ENCODE measurements at places on chromosomes 2 and 18.

GRCh38 chr2:216838151-216838550, 21.7 kb downstream of the TNP1 start:
- DNase-seq = no peak

DNA sequence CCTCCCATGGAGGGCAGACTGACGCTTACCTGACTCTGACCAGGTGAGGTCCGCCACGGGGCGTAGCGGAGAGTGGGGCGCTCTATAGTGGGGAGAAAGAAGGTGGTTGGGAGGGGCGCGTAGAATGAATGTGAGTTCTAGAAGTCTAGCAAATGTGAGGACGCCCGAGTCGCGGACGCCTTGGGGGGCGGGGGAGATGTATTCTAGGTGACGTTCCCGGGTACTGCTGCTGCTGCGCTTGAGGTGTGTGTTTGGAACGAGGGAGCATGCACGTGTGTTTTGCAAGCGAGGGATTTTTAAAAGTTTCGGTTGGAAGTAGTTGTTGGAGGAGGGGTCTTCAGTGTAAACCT, 758 bp downstream of the RIF1 start:
- DNase-seq = peak; percentile 31

DNA sequence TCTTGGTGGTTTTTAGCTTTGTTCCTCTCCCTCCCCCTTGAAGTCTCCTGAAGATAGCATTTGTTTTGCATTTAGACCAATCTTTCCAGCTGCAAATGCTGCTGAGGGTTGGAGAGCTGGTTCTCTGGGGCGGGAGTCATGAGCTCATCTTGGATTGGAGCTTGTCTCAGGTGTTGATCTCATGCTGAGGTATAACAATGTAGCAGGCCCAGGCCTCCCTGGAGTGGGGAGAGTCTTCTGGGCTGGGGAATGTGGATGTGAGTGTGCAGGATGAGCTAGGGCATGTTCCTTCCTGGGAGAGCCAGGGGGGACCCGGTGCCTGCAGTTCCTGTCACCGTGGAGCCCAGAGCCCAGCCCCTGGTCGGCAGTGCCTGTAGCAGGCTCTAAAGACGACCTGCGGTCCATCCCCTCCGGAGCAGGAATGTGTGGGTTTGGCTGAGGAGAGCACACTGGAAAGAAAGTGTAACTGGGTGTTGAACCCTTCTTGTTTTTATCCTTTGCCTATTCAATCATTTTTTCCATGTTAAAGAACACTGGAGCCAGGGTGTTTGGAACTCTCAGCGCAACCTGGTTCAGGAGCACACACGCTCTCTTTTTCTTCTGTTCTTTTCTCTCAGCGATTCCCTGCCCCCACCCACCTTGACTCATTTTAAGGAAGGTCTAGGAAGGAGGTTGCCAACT, 2.7 kb downstream of the ZNF532 start:
- DNase-seq = no peak

DNA sequence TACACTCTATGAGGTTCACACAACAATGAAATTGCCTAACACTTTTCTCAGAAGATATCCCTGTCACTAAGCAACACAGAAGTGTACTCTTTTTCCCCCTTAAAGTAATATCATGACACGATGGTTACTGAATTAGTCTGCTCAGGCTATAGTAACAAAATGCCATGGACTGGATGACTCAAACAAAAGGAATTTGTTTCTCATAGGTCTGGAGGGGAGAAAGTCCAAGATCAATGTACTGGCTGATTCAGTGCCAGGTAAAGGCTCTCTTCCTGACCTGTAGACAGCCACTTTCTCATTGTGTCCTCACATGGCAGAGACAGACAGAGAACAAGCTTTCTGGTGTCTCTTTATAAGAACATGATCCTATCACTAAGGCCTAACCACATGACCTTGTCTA, 211.9 kb downstream of the RBM43 start:
- no peak for DNase-seq

DNA sequence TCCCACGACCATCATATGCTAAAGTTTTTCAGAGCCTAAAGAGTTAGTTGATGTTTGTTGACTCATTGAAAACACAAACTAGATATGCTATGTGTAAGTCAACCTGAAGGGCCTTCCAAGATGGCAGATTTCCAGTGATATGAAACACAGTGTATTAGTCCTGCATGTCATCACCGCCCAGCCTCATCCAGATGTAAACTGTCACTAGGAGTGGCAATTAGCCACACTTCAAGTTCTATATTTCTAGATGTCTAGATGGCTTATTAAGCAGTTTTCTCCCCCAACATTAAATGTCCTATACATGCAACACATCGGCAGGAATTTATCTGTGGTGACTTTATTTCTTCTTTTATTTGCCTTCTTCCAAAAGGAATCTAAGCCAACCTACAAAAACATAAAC, 444.1 kb upstream of the SMIM21 start:
- DNase-seq = no peak

DNA sequence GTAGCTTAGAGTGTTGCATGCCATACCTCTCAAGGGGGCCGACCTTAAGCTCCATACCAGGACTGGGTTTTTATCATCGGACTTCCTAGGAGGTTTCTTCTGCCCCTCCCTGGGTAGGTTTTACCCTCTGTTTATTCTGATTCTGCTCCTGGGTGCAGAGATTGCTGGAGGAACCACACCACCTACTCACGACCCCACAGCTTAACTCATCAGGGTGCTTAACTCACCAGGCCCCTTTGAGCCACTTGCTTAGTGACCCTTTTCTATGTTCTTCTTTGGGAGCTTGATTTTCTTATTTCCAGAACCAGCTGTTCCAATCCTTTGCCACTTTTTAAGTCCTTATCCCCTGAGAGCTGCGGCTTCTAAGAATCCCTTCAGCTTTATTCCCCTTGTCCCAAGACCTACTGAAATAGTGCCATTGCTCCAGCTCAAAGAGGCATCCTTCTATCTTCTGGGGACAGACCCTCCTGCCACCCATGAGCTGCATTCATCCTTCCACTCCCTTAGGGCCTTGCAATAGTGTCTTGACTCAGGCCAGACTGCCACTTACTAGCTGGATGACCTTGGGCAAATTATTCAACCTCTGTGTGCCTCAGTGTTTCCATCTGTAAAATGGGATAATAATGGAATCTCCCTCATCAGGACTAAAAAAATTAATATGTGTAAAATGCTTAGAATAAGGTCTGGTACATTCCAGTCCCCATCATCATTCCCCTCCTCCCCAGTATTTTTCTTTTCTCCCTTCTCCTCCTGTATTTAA, 5.8 kb downstream of the OXER1 start:
- no peak for DNase-seq

DNA sequence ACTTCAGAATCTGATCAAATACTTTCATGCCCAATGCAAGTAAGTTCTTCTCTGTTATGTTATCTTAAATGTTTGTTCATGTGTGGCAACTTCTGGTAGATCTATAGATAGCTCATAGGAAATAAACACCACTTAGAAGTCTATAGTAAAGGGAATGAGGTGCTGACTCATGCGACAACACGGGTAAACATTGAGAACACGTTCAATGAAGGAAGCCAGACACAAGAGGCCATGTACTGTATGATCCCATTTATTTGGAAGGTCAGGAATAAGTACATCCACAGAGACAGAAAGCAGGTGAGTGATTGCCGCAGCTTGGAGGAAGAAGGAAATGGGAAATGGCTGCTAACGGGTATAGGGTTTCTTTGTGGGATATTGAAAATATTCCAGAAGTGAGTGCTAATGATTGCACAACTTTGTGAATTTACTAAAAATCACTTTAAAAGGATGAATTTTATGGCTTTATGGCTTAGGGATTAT, 95.4 kb downstream of the ITGB1BP1 start:
- no peak for DNase-seq

GRCh38 chr18:55220523-55220922, 261.3 kb upstream of the CCDC68 start:
- no peak for DNase-seq

- DNase-seq = no peak
Observed at GRCh38 chr2:5673145-5674025, 18.8 kb upstream of the SOX11 start.

DNA sequence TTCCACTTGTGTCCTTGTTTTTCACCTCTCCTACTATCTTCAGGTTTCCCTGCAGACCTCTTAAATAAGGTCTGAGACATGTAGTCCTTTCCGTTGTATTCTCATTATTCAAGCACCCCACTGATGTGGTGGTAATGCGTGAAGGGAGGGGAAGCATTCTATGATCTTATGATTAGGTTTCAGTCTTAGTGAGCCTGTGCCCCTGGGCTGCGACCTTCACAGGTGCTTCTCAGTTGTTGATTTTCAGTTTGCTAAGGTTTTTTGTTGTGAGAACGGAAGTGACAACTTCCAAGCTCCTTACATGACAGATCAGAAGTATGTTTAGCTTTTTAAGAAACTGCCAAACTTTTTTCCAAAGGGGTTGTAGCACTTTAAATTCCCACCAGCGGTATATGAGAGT, 41.3 kb downstream of the VPS54 start:
- DNase-seq = no peak

DNA sequence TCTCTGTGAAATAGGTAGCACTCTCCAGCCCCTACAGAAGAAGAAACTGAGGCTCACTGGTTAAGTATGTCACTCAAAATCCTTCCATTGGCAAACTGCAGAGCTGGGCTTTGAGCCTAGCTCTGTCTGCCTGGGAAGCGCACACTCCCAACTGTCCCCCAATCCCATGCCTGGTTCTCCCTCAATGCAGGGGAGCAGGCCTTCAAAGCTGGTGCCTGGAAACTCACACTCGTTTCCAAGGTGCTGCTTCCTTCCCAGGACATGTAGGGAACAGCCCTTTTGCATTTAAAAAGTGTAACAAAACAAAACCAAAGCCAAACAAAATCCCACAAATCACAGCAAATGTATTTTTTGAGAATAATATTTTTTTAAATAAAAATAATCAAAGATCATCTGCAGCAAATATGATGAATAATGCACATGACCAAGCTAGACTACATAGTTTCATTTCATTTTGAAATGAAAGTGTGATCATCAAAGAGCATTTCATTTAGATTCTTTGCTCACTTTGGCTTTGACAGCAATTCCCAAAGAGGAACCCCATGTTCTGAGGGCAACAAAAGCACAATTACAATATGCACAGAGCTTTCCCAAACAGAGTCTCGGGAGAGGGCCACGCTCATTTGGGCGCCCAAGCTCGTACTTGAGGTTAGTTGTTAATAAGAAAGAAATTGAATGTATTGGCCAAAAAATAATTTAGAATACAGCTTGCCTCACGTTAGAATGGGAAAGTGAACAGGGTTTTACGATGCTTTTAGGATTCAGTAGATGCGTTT, 96.7 kb upstream of the ACKR3 start:
- no peak for DNase-seq

DNA sequence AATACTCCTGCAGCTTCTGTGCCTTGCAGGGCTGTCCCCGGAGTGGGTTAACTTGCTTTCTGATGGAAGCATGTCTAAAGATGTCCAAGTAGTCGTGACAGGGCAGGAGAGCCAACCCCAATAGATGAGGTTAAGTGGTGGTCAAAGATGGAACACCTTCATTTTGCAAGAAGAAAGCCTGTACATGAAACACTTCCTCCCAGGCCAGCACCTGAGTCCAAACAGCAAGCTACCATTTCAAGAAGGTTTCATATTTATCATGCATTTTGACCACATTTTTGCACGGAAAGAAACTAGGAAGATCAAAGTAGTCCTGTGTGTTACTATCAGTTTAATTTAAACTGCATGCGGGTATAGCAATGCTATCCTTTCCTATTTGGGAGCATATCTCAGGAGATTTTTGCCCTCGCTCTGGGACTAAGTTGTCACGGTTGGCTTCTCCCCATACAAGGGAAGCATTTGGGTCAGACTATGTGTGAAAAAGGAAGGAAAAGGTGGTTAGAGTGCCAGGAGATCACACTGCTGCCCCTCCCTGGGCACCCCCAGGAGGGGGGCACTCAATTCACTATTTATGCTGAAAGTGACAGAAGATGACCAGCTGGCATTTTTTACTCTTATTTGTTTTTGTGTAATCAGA, 187.6 kb downstream of the ZNF521 start:
- DNase-seq = no peak

DNA sequence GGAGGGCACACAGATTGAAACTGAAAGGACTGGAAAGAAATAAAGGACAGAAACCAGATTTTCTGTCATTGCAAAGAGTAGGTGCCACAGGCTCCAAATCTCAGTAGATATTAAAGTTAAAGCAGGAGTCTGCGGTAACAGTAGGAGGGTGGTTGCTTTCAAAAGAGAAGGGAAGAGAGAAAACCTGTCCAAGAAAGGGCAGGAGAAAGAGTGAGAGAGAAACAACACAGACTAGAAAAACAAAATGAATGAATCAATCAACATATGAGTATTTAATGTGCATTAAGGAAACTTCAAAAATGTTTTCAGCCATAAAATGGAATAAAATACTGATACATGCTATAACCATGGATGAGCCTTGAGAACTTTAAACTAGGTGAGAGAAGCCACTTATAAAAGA, 143.1 kb upstream of the CTAGE1 start:
- DNase-seq = no peak

- no peak for DNase-seq
Observed at GRCh38 chr18:58363767-58364540, 264.9 kb downstream of the ALPK2 start.

DNA sequence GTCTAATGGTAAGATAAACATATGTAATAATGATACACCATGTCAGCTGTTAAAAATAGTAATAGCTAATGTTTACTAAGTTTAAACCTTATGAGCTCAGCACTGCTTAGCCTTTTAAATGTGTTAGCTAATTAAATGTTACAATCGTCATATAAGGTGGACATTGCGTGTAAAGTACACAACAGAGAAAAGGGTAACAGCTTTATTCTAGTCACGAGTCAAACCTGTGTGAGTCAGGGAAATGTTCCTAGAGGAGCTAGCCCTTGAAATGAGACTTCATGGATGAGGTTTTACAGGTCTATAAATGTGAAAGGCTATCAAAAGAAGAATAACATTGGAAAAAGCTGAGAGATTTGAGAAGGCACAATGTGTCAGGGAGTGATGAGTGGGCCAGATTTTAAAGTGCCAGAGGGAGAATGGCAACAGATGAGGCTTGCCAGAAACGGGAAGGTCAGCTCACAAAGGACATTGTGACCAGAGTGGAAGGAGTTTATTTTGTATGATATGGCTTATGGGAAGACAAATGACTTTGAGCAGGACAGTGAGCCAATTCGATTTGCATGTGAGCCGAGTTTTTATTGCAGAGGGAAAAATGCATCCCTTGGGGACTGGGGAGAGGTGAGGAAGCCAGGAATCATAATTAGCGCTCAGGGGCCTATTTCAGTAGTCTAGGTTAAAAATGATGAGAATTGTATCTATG, 276.3 kb downstream of the CTNNA2 start:
- DNase-seq = no peak

DNA sequence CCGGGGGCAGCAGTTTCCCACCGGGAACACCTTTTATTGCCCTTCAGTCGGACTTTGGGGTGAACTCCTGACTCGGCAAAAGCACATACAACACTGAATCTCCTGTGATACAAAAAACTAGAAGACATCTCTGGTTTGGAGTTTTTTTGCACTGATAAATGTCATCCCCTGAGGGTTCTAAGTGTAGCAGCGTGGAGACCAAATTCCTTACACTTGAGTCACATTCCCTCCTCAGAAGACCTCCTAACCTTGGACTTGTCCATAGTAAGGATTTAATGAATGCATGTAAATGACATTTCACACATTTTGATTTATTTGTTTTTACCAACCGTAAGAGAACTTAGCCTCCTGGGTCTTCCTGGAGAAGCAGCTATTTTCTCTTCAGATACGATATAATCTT, 54.0 kb upstream of the GPR45 start:
- DNase-seq = no peak

- no peak for DNase-seq
Observed at GRCh38 chr2:206051912-206052311, 34.1 kb downstream of the INO80D start.

- no peak for DNase-seq
Observed at GRCh38 chr18:48904091-48904490, 46.7 kb downstream of the SMAD7 start.
